ENCODE measurements at places on chromosomes 1 and 21.

DNA sequence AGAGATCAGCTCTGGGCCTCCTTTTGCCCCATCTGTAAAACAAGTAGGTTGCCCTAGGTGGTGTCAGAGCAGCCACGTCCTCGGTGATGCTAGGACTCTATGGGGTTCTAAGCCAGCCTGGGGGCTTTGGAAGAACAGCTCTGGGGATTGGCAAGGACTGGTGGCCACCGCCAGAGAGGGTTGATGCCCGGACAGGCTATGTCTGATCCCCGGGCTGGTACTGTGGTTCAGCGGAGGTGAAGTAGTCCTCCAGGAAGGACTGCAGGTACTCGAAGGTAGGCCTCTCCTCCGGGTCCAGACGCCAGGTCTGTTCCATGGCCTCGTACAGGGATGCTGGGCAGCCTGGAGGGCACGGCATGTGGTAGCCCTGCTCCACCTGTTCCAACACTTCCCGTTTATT lies 8.8 kb upstream of the AHDC1 start:
- no peak for DNase-seq

- DNase-seq = no peak
These were observed 60.7 kb downstream of the MORN1 start for GRCh38 chr1:2330519-2331199.

- no peak for DNase-seq
These were observed 19.0 kb upstream of the MPC2 start for GRCh38 chr1:167955915-167956314.

GRCh38 chr1:84781946-84782771 lies 91.9 kb upstream of the SSX2IP start:
- DNase-seq = peak; percentile 75

Measured in stimulated activated CD8-positive, alpha-beta memory T cell treated with anti-CD3 and anti-CD28 coated beads, Interleukin-4, amount 100 ng/mL, for 24 hours (primary cell).